ENCODE measurements at places on chromosomes 7 and 10.
A peak's percentile ranks its signal among the peaks of the same experiment; 100 is the strongest.

- no peak for DNase-seq
Observed at GRCh38 chr7:105403128-105403527, 14.4 kb upstream of the SRPK2 start.

DNA sequence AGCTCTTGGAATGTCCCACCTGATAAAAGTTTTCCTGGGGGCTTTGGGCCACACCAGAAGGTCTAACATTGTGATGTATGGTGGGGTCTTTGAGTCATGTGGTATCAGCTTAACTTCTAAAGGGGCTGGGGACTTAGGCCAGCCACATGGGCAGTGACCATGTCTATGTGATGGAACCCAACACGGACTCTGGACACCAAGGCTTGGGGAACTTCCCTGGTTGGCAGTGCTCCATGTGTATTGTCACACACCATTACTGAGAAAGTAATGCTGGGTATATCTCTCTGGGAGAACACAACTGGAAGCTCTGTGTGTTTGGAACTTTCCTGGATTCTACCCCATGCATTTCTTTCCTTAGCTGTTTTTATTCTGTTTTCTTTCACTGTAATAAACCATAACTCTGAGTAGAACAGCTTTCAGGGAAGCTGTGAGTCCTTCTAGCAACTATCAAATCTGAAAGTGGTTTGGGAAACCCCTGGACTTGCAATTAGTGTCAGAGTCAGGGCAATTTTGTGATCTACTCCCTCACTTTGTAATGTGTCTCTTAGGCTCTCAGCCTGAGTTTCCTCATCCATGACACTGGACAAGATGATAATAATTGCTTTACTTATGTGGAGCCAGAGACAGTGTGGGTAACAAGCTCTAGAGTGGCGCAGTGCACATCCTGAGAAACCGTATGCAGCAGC is 28.4 kb upstream of the AGK start:
- DNase-seq, result no peak

- DNase-seq, result no peak
Observed at GRCh38 chr7:69192134-69192533, 406.1 kb upstream of the AUTS2 start.

- DNase-seq, result no peak
Observed at GRCh38 chr7:134996097-134996550, 9.8 kb downstream of the AGBL3 start.

DNA sequence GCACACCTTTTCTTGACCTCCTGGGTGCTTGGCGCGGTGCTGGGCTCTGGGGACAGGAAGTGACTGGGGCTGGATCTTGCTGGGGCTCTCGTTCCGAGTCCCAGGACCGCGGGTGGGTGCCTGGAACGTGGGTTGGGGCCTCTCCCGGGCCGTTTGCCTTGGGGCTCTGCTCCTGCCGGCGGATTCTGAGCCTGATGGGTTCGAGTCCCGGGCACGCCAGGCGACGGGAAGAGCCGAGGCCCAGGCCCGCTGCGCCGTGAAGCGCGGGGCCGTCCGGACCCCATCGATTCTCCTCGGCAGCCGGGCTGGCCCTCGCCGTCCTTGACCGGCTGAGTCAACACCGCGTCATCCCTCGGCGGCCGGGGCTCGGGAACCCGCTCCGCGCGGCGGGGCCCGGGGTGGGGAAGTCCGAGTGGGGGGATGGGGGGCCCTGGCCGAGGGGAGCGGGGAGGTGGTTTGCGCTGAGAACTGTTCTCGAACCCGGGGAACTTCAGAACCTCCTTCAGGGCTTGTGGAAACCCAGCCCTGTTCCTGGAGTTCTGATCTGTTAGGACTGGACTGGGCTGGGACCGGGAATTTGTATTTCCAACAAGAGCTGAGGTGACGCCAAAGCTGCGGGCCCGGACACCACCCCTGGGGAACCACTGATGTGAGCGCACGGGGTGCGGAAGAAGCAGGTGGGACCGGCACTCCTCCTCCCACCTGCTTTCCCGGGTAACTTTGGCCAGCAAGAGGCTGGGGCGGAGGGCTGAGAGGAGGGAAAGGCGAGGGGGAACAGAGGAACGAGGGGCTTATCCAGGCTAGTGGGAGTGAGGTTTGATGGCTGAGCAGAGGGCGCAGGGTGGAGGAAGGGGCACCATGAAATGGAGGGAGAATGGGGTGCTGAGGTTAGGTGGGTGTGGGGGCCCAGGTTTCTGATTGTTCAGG is 6.2 kb downstream of the HHEX start:
- DNase-seq, result no peak

DNA sequence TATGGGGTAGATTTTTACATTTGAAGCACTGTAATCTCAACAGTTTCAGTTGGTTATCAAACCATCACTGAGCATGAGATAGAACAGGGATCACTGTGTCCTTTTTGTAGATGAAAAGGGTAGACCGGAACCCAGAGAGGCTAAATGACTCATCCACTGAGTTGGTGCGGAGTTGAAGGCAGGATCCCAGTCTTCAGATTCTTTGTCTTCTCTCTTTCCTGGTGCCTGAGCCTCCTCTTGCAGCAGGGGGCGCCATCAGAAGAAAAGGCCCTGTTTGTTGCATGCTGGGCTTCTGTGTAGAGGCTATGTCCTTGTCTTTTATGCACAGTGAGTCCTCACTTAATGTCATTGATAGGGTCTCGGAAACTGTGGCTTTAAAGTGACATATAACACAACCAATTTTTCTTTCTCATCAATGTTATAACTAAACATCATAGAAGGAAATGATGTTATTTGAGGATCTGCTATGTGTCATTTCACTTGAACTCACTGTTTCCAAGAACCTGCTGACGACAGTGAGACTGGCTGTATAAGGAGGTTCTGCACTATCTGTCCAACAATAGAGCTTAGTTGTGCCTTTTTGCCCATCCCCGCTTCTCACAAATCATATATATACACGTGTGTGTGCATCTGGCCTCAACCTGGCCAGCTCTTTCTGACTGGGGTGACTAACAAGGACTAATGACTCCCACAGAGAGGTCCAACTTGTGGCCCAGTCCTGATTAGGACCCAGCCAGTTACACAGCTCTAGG is 14.3 kb downstream of the ZNF282 start:
- DNase-seq, result no peak

- no peak for DNase-seq
Observed at GRCh38 chr7:120949998-120950538, 509 bp upstream of the ING3 start.

- peak; percentile 53 for DNase-seq
Observed at GRCh38 chr7:128783143-128783861, 7.7 kb upstream of the OPN1SW start.
